NCI-H1694 treated with DMSO at 0.1 percent for 48 hours (cell line): ENCODE measurements at places on chromosomes 6 and 20.

GRCh38 chr6:157584036-157584435, 203.0 kb downstream of the ZDHHC14 start:
- no peak for DNase-seq

DNA sequence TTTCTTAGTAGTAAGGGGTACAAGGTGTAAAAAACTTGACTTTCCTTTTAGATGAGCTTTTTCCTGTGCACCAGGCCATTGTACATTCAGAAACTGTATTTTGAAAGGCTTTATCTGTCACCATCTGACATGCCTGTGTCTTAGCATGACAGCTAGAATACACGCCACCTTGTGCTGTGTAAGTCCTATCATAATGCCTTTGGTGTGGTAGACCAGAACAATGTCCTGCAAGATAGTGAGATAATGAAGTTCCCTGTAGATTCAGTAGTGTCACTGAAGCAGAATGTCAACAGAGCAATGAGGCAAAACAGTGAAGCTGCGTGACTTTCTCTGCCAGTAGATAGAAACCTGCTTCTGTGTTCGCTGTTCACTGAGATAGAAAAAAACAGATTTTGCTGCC, 105.8 kb downstream of the JAG1 start:
- no peak for DNase-seq

DNA sequence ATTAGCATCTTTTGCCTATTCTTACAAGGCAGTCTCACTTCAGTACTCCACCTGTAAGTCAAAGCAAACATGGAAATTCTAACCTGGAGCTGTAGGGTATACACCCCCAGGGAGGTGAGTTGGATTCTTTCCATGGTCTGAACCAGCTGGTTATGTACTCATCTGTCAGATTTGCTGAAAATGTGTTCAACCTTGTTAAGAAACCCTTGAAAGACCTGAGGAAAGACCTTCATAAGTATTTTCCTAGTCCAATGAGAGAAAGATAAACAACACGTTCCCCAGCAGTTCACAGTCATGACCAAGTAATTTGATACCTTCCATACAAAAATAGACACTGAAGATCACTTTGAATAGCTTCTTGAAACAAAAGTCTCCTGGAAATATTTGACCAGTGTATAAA, 42.5 kb downstream of the ID4 start:
- no peak for DNase-seq

DNA sequence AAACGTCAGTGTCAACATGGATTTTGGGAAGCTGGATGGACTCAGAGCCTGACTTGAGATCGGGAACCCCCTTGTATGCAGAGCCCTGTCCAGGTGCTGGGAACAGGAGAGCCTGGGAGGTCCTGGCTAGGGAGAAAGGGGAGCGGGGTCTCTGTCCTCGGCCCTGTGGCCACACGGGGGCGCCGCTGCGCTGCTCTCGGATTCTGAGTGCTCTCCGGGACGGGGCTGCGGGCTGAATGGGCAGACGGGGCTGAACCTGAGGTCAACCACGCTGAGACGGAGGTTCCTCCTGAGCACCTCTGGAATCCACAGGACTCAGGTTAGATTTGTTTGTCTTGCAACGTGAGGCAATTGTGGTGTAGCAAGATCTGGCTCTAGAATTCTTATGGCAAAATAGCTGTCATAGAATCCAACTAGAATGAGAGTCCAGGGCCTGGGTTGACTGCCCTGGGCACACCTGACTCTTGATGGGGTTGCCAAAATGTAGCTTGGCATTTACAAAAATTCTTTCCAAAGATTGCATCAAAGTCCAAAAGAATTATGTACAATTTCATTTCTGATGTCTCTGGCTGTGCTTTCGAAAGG, 20.6 kb upstream of the HLA-F start:
- DNase-seq, result no peak
